Activated gamma-delta T cell treated with Interleukin-2 at 50 U/mL for 16 hours (primary cell): ENCODE measurements at places on chromosomes 13 and 19.

DNA sequence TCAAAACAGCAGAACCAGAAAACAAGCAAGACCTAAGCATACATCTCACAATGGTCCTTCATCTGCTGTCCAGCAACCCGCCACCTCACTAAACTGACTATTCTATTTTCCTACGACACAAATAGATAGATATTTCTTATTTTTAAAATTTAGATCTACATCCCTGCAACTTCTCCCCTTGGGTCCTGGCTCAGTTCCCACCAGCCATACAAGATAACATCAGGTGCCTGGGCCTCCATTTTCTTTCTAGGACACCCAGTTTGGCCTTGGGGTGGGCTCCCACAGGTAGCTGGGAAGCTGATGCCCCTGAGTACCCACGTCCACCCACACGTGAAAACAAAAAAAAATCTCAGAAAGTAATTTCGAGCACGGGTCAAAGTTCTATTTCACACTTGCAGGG lies 47.6 kb downstream of the TGDS start:
- no peak for DNase-seq

GRCh38 chr19:50564229-50565105 lies 3.8 kb downstream of the LRRC4B start:
- no peak for DNase-seq

- DNase-seq = no peak
Measured at GRCh38 chr13:95703576-95703975, 26.6 kb downstream of the DNAJC3 start.

DNA sequence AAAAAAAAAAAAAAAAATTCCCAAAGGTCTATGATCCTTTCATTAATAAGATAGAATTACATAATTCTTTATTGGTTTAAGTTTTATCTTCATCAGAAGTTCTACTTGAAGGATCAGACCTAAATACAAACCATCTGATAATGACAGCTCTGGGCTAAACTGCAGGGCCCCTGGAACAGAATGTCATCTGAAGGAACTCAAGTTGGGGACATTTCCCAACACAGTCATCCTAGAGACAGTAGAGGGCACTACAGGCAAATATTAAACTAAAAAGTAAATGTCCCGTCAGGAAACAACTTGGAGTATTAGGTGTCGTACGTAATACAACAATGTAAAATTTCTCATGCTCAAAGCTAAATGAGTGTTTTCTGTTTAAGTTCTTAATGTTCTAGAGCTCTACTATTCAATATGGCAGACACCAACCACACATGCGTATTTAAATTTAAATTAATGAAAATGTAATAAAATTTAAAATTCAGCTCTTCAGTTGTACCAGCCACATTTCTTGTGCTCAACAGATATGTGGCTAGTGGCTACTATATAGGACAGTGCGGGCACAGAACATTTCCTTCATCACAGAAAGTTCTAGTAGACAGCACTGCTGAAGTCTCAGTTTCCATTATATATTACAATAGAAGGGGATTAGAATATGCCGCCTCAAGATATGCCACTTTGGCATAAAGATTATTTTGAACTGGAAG lies 21.8 kb upstream of the NAXD start:
- no peak for DNase-seq

DNA sequence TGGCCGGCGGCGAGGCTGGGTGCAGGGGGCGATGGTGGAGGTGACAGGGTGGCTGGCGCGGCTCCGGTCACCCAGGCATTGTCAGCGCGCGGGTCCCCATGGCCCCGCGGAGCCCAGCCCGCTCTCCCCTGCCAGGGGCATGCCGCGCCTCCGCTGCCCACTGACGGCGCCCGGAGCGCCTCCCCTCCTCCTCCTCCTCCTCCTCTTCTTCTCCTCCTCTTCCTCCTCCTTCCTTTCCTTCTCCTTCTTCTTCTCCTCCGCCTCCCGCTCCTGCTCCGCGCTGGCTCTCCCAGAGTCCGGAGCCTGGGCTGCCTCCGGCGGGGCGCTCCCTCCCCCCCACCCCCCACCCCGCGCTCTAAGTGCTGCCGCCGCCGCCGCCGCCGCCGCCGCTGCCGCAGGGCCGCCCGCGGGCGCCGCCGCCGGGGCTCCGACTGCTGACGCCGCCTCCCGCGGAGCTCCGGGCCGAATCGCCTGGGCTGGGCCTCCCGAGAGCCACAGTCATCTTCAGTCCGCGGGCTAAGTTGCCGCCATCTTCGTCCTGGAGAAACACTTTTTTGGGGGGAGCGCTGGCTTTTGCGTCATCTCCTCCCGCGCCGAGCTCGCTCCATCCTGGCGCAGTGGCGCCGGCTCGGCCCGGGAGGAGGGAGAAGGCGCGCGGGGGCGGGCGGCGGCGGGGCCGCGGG lies 348.3 kb downstream of the LIG4 start:
- no peak for DNase-seq

- DNase-seq = no peak
Measured at GRCh38 chr19:44808463-44809371, at the start of gene BCAM. BCAM (plus strand) TSS chr19:44809103; CDS start chr19:44809125, 22 bp downstream.

DNA sequence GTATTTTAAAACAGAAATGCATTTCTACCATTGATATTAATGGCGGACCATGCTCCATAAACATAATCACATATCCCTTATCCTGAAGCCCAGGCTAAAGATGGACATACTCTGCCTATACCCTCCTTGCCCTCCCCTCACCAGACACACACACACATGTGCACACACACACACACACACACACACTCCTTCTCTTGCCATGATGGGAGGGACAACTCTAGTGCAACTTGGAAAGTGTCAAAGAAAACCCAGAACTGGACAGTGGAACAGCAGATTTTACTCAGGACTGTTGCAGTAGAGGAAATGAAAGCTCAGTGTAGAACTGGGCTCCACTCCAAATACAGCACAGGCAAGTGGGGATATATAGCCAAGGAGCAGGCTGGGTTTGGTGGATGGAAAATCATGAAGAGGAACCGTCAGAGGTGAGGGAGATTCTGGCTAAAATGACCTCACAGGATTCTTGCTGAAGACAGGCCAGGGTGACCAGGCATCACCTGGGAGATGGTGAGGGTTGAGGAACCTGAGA lies 40.8 kb downstream of the TNFRSF19 start:
- no peak for DNase-seq

- DNase-seq = no peak
Measured at GRCh38 chr19:31284621-31285020, 64.6 kb downstream of the TSHZ3 start.

DNA sequence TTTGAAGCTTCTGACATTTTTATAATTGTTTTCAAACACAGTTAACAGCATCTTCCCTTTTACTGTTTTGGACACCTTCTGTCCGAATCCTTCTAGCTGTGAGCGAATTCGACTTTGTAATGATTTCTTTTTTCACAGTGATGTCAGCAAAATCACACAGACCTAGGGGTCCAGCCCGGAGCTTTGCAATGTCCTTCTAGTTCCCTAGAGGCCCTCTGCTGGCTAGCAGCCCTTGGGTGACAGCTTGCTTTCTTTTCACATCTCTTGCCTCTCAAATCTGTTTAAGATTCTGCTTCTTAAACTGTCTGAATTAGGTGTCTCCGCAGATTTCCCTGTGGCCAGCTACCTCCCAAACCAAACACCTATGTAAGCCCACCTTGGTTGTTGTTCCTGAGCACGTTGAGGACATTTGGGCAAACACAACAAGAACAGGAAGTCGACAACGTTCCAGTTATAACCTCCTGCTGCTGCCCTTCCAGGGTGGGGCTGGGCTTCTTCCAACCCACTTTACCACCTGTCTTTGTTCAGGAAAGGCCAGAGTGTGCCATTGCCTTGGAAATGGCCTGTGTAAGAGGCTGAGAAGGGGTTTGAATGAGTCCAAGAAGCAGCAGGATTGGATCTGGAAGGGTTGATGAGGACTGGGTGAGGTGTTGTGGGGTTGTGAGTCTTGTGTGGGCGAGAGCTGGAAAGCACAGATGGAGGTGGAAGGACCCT lies 123.1 kb downstream of the ATP8A2 start:
- no peak for DNase-seq

GRCh38 chr13:44088991-44089413 lies 209.3 kb downstream of the LACC1 start:
- DNase-seq = no peak

- no peak for DNase-seq
Measured at GRCh38 chr13:85608255-85608829, 190.9 kb downstream of the SLITRK6 start.

GRCh38 chr13:46577696-46578589 lies 25.0 kb downstream of the LRCH1 start:
- no peak for DNase-seq

- DNase-seq = no peak
Measured at GRCh38 chr13:37382146-37382545, 216.4 kb downstream of the POSTN start.

- no peak for DNase-seq
Measured at GRCh38 chr19:55542292-55542855, 3.0 kb downstream of the SBK3 start.

DNA sequence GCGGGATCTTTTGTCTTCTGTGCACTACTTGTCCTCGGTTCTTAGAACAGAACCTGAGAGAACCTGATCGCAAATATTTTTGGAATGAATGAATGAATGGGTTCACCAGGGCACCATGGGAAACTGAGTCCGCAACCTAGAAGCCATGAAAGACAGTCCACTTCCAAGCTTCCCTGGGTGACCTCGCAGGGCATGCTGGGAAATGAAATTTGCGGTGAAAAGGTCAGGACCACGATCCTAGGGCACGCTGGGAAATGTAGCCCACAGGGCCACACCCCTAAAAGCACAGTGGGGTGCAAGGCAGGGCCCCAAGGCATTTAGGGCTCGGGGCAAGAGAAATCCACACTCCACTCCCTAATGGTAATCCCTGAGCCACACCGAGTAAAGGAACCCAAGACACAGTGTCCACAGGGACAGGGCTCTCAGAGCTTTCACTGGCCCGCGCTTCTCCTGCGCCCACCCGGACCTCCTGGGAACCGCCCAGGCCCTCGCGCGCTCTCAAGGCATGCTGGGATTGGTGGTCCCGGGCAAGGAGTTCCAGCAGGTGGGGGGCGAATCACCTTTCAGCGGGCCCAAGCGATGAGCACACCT lies 1.1 kb upstream of the PPP1R12C start:
- DNase-seq = no peak

- no peak for DNase-seq
Measured at GRCh38 chr13:38308736-38309135, 40.9 kb upstream of the UFM1 start.

- DNase-seq = no peak
Measured at GRCh38 chr13:99322297-99323103, 15.3 kb upstream of the GPR183 start.

DNA sequence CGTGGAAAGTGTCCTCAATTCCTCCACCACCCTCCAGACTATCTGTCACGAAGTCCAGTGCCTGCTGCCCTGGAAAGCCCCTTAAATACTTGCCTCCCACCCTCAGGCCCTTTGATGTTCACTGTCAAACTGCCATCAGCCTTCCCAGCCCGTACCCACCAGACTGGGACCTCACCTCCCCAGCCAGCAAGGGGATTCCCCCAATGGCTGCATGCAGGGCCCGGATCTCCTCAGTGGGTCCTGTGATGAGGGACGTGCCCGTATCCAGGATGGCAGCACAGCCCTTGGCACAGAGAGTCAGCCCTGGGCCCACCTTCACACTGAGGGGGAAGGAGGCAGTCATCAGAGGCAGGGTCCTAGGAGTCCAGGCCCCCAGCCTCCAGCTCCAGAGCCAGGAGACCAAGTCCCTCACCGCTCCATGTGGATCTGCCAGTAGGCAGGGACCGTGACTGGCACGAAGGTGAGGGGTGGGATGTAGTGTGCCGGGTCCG lies 6.1 kb downstream of the NAPSA start:
- no peak for DNase-seq

- no peak for DNase-seq
Measured at GRCh38 chr19:17577457-17578097, 22.1 kb downstream of the COLGALT1 start.

- DNase-seq = no peak
Measured at GRCh38 chr19:48487544-48487943, 18.4 kb downstream of the CYTH2 start.

DNA sequence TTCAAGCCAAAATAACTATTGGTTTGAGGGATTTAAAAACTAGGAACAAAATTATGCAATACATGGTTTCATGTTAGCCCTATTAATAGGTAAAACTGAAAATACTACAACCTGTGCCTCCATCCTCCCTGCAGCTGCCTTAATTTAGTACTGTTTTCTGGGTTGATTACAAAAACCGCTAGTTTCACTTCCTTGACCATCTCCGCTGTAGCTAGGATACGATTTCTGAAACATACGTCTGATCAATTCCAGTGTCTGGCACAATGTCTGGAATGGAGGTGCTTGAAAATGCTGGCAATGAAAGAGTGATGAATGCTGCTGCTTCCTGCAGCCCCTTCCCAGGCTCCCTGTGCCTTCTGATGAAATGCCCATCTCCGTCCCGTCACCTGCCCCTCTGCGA lies 273.5 kb downstream of the SHISA2 start:
- DNase-seq = no peak

DNA sequence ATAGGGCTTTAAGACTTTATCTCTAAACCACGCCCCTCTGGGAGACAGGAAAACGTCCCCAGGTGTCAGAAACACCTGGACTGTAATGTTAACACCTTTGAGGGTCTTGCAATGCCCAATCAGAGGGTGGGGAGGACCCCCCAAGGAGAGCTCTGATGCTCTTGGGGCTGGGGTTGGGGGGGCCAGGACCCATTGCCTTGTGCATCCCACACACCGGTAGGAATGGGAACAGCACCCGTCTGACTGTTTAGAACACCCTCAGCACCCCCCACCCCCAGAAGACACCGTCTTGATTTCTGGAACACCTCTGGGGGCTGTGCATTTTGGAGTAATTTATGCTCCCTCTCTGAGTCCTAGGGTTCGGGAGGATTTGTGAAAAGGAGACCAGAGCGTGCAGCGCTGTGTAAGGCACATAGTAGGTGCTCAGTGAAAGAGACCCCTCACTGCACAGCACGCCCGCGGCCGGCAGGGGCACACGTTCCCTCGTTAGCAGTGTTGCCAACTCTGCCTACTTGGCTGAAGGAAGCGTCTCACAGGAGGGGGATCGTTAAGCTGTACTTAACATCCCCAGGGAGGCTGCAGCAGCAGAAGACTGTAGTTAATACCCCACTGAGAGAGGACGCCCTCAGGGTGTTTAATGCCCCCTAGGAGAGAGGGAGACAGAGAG lies 2.8 kb upstream of the ERFL start:
- no peak for DNase-seq
